ENCODE measurements at places on chromosomes 12 and 14.

DNA sequence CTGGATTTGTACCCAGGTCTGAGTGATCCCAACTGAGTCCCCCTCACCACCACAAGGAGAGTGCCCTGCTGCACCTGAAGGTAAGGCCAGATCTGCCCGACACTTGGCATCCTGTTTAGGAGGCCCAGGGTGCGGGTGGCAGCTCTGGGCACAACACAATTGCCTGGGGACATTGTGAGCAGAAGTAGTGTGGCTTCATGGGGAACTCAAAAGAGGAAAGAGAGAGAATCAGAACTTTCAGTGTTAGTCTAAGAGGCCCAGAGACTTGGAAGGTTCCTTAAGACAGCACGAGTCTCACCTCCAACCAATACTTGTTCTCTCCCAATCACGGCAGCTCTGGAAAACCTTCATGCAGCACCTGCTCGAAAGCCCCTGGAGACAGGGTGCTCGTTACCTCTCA, 6.6 kb upstream of the SLC8B1 start:
- no peak for DNase-seq

- DNase-seq: no peak
These were observed 264.3 kb upstream of the GARIN6 start for GRCh38 chr12:99383258-99383657.

GRCh38 chr14:59728304-59728703, 142.3 kb downstream of the RTN1 start:
- DNase-seq: no peak

GRCh38 chr12:92363295-92364146, 217.9 kb upstream of the BTG1 start:
- DNase-seq: peak; percentile 23

DNA sequence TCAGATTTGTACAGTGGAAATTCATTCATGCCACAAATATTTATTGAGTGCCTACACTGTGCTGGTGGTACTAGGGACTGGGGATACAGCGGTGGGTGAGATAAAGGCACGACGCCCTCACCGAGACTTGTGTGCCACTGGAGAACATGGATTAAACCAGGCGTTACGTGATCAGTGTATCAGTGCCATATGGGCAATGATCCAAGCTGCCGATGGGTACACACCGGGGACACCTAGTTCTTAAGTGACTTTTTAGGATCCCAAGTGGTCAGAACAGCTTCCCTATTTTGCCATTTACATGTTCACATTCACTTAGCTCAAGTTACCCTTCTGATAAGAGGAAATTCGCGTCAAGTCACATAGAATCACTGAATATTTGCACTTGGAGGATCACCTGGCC, 236.7 kb downstream of the CACNA1C start:
- no peak for DNase-seq

GRCh38 chr12:102342281-102343006, 137.9 kb downstream of the IGF1 start:
- no peak for DNase-seq

DNA sequence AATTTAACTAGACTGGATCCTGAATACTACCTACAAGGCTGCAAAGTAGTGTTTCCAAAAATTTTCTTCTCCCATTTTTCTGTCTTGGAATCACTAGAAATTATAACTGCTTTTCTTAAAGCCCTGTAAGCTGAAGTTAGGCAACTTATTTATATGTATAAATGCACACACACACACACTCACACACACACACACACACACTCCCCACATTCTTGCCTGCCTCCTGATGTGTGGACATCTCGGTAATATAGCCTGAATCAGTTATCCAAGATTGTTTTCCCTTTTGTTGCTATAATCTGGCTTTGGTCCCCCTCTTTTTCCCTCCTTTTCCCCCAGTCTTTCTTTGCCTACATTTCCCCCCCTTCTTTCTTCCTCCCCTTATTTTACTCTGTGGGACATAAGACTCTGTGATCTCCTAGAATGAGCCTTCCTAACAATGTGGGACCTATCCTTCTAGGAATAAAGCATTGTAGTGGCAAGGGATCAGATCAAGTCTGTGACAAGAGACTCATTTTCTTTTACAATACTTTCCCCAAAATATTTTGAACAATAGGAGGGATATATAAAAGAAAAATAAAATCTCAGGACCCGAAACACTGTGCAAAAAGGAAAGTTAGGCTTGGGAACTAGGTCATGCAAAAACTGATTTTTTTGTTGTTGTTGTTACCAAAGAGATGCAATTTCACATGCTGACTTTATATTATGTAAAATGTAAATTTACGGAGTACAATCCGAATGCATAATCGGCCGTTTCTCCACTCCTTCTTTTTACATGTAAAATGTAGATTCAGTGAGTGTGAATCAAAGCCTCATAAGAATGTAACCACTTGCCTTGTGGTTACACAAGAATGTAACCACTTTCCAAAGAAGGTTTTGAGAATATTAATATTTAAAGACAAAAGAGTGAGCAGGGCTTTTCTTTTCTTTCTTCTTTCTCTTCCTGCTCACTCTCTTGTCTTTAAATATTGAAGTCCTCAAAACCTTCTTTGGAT, 26.3 kb upstream of the CD69 start:
- no peak for DNase-seq

DNA sequence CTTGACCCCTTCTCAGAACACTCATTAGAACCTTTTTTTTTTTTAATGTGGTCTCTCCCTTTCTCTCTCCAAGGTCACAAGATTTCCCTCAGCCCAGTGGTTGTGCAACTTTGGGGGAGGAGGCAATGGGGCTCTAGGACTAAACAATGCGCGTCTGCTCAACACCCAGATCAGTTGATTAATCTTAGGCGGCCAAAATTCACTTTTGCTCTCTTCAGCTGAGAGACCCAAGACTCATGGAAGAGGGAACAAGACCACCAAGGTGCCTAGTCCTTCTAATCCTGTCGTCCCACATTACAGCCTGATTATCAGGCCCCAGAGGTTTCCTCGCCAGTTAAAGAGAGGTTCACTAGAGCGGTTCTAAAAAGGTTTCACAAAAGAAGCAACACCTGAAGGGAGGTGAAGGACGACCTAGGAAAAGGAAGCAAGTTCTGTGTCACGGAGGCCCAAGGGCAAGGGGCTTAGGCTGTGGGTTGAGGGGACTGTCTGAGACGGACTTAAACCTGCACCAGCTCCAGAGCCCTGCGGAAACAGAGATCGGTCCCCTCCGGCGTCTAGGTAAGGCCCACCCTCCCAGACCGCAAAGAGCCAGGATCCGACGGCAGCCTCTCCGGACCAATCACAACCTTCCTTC, 824 bp upstream of the TARBP2 start:
- no peak for DNase-seq

GRCh38 chr14:105091054-105091516, 25.9 kb upstream of the GPR132 start:
- no peak for DNase-seq

GRCh38 chr14:77094672-77095284, 3.3 kb upstream of the CIPC start:
- peak; percentile 70 for DNase-seq

GRCh38 chr12:53380794-53381730, 1.1 kb downstream of the SP1 start:
- DNase-seq: no peak

DNA sequence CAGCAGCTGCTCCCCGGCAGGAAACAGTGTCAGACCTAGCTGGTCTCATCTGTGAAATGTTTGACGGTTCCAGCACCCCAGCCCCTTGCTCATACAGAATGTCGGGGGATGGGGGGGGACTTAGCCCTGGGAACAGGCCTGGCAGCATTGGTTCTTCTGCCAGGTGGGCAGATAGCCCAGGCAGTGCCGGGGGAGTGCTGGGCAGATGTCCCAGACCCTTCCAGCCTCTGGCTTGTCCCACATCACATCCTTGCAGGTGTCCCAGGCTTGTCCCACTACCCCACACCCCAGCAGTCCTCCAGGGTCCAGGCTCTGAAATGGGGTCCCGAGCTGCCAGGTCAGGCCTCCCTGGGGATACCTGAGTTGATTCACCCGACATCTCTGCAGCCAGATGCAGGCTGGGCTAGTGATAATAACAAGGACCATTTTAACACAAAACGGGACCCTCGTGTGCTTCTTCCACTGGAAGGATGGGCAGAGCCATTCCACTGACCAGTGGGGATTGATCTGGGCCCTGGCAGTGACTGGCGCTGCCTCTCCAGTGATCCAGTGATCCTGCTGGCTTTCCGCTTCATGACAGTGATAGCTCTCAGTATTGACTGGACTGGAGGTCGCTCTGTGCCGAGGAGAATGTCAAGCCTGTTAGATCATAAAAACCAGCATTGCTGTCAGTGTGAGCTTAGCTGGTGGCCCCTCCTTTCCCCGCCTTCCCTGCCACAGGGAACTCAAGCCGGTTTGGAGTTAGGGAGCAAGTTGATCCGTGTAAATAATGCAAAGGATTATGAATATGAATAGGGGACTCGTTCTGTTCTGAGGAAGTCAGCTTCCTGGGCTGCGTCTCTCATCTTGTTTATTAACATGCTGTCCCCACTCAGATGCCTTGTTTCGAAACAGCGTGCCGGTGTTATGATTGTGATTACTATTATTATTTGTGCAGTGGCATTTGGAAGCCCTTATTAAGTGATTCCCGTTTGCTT, 180.6 kb downstream of the AACS start:
- no peak for DNase-seq

GRCh38 chr14:92729634-92730358, 18.6 kb downstream of the LGMN start:
- no peak for DNase-seq

- no peak for DNase-seq
These were observed 11.4 kb downstream of the SCNN1A start for GRCh38 chr12:6364044-6364374.

GRCh38 chr12:109387425-109388166, 39.9 kb downstream of the MYO1H start:
- no peak for DNase-seq

- no peak for DNase-seq
These were observed 155.4 kb downstream of the AACS start for GRCh38 chr12:125220404-125221273.

DNA sequence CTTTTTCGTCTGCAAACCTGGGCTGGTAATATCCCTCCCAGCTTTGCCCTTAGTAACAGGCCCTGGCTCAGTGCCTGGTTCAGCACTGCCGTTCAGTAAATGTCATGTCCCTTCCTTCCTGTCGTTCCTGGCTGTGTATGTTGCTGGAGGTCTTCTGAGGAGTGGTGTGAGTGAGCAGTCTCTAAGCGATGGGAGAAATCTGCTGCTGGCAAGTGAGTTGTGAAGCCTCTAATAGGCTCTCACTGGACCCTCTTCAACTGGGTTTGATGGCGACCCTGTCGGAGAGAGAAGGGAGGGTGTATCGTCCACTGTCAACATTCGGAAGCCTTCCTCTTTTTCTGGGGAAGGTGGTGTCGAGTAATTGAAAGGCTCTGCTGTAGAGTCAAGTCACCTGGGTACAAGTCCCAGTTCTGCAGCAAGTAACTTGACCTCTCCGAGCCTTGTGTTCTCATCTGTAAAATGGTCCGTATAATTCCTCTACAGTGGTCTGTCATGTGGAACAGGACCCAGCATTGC, 62.8 kb downstream of the HRK start:
- DNase-seq: no peak

DNA sequence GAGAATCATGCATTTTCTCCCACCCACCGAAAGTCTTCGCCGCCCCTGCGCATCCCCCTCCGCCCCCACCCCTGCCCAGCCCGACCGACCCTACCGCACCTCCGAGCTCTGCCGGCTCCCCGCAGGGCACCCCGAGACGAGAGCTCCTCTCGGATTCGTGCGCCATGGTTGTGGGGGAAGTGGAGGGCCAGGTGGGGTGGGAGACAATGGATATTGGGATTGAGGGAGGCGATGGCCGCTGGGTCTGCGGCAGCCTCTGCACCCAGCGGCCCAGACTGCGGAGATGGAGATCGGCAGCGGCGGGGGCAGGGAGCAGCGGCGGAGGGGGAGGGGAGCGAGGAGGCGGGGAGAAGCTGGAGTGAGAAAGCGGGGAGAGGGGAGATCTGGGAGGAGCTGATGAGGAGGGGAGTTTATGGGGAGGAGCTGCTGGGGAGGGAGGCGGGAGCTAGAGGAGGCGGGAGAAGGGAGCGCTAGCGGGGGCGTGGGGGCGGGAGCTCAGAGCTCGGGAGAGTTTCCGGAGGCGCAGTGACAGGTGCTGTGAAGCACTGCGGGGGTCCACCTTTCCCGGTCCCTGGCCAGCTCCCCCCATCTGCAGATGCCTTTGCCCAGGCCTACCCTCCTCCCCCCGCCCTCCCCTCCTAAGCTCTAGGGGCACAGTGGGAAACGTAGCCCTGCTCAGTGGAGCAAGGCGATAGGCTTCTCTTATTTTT, at the start of gene SALL2:
SALL2 (minus strand) TSS at position 385 of the 710 bp plus-strand sequence; CDS start at position 166, 219 bp downstream.
- peak; percentile 63 for DNase-seq

DNA sequence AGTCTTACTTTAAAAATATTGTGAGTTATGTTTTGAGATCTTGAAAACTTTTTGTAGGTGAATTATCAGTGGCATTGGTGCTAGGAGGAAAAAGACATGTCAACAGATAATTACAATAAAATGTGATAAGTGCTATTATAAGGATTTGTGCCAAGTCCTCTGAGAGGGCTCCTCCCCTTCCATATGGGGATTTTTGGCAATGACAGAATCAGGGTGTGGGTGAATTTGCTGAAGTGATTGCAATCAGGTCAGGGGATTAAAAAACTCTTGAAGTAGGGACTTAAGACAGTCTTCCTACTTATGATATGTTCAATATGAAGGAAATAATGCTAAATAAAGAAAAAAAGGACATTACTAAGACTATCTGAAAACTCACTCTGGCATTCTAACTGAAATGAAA, 122.5 kb downstream of the SLC15A5 start:
- DNase-seq: no peak

DNA sequence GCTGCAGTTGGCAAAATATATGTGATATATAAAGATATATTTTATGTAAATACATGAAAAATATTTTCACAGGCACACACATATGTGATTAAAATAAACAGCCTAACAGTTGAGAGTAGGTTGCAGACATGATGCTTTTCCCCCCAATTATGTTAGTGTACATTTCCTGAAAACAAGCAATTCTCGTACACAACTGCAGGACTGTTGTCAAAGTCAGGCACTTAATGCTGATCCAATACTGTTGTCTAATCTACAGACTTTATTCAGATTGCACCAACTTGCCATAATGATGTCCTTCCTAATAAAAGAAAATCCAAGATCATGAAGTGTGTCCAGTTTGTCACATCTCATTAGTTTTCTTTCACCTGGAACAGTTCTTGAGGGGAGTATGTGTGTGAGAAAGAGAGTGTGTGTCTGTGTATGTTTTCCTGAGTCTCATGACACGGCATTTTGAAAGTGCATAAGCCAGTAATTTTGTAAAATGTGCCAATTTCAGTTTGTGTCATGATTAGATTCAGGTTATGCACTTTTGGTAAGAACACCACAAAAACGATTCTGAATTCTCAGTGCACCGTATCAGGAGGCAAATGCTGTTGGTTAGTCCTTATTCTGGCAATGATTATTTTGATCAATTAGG, 16.5 kb upstream of the SEL1L start:
- no peak for DNase-seq
